CD4-positive, alpha-beta T cell (primary cell): ENCODE measurements at places on chromosomes 2 and 18.

DNA sequence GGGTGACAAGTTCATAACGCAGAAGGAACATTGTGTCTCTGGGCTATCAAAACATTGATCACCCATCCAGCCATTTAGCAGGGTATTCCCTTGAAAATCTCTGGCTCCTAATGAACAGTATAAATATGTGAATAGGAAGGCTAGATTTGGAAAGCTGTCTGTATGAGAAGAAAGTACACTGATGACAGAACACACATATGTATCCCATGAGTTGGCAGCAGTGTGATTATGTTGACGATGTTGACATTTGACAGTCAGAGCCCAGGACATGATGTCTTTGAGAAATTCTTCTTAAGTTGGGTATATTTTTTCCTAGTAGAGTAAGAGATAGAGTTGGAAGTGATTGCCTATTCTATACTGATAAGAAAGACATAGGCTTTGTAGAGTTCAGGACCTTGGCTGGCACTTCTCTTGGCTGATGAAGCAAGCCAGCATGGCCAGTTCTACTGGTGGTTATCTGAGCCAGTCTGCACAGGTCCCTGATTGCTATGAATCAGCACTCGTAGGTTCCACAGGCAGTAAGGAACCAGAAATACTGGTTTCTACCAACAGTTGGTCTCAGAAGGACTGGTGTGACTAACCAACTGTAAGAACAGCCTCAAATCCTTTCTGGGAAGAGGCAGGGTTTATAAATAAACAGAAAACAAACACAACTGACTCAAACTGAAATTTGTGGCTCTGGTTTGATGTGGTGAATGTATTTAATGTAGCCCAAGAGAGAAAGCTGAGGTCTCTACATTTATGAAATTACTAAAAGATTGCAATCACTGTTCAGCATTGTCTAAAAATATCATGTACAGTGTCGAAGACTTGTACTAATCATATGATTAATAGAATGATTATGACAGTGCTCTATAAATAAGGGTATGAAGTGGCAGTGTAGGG, 43.9 kb upstream of the RAPH1 start:
- no peak for DNase-seq

DNA sequence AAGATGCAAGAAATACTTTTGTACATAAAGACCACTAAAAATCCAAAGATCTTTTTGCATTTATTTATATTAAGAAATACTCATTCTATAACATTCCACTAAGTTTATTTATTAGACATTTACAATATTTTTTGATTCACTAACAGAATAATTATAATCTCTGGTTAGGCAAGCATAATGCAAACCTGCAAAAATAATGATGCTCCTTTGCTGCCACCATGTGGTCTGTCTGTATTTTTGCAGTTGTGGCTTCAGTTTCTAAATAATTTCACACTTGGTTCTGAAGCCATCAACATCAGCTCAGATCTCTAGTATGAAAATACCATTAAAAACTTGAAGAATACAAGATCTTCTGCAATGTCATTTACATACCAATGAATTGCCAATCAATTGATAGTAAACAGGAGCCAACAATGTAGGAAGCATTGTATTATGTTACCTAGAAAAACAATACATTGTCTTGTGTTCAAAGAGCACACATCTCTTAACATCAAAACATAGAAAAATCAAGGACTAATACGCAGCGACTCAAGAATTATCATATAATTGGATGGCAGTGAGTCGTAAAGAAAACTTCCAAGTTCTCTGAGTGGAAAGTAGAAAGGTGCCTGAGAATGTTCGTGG, 28.8 kb upstream of the WDR75 start:
- DNase-seq, result peak; percentile 6

GRCh38 chr18:58997811-58998337, 133.2 kb downstream of the ZNF532 start:
- DNase-seq, result no peak

DNA sequence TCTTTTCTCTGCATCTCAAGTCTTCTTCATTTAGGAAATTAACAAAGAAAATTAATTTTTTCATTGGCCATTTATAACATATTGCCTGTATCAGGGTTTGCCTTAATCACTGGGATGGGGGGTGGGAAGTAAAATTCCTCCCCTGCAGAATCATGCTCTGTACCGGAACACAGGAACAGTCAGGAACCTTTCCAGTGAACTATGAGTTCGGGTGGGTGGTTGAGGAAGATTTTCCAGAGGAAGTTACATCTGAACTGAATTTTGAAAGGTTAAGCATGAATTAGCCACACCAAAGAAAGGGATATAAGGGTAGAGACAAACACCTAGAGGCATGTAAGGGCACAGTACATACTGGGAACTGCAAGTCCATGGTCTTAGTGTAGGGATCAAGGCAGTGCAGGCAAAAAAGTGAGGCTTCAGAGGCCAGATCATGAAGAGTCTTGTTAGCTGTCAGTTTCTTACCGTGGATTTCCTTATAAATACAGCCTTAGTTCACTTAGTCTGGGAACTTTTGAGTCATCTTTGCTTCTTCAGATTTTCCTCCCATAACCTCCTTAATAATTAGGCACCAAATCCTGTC, 55.6 kb downstream of the FAM117B start:
- no peak for DNase-seq

- no peak for DNase-seq
These were observed 7.0 kb upstream of the TYMS start for GRCh38 chr18:650428-650858.

DNA sequence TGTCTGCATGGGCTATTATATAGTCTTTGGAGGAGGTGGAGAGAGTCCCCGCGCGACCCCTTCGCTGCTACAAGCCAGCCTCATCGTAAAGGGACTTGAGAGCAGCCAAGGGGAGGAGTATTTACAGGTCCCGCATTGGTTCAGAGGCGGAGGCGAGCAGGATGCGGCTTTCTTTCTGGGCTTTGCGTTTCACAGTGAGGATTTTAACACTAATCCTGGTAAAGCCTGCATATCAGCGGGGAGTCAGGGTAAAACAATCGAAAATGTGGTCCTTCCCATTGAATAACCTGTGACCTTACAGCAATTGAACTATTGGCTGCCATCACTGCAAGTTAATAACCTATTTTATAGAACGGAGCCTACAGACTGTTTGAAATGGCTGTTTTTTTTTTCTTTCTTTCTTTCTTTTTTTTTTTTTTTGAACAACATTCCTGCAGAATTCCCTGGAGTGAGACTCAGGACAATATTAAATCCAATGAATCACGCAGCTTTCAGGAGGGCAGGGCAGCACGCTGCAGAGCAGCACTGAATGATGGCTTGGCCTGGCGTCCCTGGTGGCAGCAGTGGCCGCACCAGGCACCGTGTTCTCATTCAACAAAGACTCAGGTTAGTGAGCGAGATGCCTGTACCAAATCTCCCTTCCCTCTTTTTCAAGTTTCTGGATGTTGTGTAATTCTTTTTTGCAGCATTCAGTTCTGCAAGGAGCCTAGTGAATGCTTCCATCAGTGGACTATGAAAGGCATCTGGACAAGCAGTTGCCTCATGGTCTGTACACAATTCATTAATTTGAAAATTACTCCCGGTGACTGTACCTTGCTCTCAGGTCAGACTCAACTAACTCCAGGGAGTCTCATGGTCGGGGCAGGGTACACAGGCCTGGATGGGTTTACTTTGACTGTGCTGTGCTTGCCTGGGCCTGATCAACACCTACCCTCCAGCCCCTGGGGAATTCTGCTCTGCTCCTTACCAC, 19.8 kb downstream of the SMIM21 start:
- DNase-seq, result no peak

GRCh38 chr18:67133669-67134068, 382.9 kb downstream of the DSEL start:
- no peak for DNase-seq

DNA sequence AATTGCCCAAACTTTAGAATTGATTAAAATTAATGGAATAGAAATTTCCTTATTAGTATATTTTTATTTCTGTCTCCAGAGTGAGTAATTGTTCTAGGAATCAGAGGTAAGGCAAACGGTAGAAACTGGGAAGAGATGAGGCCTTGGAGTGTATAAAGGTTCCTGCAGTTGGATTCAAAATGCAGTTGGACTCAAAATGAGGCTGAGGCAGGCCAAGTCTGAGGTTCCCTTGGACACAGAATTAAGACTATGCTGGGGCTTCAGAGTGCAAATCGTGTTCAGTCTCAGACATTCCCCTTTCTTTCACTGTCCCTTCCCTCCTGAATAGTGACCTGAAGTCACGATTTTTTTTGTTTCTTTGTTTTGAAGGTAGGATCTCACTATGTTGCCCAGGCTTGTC, 746.9 kb upstream of the NRXN1 start:
- DNase-seq, result no peak

DNA sequence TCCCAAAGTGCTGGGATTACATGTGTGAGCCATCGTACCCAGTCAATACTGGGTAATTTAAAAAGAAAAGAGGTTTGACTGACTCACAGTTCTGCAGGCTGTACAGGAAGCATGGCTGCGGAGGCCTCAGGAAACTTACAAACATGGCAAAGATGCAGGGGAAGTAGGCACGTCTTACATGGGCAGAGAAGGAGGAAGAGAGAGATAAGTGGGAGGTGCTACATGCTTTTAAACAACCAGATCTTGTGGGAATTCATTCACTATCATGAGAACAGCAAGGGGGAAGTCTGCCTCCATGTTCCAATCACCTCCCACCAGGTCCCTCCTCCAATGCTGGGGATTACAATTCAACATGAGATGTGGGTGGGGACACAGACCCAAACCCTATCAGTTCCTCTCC, 192.5 kb downstream of the ATAD2B start:
- DNase-seq, result no peak

DNA sequence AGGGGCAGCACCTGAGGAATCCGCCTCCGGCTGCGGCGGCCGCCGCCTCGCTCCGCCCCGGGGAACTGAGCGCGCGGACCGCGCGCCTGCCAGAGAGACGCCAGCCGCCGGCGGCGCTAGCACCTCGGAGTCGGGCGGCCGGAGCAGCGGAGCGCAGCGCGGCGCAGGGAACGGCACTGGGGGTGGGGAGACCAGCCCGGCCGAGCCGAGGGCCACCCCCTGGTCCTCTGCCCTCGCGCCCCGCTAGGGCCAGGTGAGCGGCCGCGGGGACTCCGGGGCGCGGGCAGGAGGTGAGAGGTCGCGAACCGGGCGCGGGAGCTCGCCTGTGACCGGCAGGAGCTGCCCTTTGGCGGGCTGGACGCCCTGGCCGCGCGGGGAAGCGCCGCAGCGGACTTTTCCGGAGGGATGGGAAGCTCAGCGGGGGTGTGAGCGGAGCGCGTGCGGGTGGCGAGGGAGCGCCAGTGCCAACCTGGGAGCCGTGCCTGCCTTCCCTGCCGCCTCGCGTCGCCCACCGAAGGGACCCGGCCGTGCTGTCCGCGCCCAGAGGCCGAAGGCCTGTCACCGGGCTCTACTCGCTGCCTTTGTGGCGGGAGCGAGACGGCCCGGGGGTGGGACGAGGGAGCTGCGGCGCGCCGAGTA, at the start of gene GREB1L:
Gene GREB1L, plus strand, starts transcription at position 92 of the 639 bp plus-strand sequence. CDS start 141,287 bp downstream, outside the sequence.
- DNase-seq, result no peak

GRCh38 chr2:47917276-47917961, 11.1 kb upstream of the FBXO11 start:
- DNase-seq, result no peak

DNA sequence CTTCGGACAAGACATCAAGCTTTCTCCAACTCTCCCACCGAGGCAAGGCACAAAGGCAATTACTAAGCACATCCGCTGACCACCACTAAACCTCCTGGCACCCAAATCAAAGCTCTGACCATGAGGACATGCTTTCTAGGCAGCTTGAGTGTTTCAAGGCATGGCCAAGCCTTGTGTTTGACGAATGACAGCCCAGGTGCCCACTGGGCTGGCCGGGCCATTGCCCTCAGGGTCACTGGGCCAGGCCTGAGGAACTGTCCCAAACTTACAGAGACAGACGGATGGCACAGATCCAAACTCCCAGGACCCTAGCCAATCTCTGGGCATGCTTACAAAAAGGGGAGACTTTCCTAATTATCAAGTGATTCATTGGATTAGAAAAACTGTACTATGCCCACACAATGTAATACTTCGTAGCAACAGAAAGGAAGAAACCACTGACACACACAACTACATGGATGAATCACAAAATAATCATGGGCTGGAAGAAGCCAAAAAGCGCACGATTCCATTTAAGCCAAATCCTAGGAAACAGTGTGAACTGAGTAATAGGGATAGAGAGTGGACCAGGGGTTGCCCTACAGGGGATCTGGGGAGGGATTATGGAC, 20.2 kb downstream of the CRACDL start:
- DNase-seq, result no peak

DNA sequence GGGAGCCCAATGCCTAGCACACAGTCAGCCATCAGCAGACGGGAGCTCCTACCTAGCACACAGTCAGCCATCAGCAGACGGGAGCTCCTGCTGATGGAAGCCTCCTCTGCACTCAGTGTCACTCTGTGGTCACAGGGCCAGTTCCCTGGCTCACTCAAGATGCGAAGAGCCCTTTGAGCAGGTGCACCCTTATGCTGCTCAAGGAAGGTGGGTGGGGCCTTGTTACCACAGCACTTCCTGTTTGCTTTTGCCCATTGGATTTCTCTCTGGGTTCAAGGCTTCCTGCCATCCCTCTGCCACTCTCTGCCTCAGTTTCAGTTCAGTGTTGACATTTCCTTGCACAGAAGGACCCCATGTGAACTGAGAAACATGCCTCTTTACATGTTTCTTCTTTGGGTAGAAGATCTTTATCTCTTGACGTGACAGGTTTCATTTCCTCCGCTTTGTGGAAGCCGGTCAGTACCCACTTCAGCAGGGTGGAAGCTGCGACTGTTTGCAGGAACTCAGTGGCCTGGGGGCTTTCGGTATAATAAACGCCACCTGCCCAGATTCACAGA, 11.6 kb downstream of the TRIB2 start:
- DNase-seq, result peak; percentile 82

DNA sequence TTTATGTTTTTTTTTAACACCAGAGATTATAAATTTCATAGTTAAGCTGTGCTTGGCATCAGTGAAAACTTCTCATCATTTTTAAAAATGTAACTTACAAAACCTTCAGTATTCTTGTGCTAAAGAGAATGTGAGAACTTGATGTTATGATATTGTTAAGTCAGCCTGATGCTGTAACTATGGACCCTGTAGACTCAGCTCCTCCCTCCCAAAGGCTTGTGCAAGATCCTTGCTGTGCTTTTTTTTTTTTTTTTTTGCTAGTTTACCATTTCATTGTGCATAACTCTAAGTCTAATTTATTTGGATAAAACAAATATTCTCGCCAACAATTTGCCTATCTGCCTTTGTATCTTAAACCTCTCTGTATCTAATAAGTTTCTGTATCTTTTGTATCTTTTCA, 12.9 kb upstream of the TFPI start:
- DNase-seq, result no peak

- DNase-seq, result no peak
These were observed 146.1 kb downstream of the PRPF40A start for GRCh38 chr2:152571048-152571766.

DNA sequence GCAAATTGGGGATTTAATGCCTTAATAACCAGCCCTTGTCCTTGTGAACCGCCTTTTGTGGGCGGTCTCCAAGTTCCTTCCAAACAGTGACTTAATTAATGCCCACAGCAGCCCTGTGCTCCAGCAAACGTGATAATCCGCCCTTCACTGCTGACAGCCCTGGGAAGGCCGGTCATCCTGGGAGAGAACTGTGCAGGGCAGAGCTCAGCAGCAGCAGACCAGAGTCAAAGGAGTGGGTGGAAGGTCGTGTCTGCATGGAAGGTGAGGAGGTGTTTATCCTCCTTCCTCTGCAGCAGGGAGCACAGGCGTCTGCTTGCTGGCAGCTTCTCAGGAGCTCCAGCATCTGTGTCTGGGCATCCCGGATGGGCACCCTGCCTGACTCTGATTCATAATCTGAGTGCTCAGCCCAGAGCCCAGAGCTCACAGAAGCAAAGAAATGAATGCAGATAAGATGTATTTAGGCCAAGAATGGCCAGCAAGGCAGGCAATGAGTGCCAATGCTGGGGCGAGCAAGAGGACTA, 270.0 kb upstream of the PXDN start:
- no peak for DNase-seq

- peak; percentile 49 for DNase-seq
These were observed 69.5 kb upstream of the PSMD14 start for GRCh38 chr2:161238560-161239325.
